K562 (cell line): ENCODE measurements at places on chromosomes 12 and 14.
A peak's percentile ranks its signal among the peaks of the same experiment; 100 is the strongest.

DNA sequence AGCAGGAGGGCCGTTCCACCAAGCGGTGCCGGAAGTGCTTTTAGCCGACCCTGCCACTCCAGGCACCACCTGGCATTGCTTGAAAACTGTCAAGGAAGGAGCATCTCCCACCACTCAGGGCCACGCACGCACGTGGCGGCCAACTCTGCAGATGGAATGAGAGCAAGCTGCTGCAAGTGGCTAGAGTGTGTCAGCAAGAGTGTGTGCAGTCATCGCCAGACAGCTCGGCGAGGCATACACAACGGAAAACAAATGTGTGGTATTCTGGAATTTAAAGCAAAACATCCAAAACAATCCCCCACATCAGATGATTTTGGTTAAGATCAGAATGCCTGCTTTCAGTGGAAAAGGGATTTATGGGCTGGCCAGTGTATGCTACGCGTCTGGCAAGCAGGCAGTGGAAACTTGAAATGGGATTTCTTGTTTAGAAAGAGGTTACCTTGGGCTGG is 11.2 kb downstream of the CD9 start:
- no peaks in the 10 kb centered on the region for H3K4me1 ChIP-seq
- peaks cover 67% of the 10 kb centered on the region for H3K27me3 ChIP-seq
- H3K36me3 ChIP-seq = no peaks in the 10 kb centered on the region
- no peak overlapping the region for H3K4me3 ChIP-seq
- no peak overlapping the region for H3K27ac ChIP-seq

DNA sequence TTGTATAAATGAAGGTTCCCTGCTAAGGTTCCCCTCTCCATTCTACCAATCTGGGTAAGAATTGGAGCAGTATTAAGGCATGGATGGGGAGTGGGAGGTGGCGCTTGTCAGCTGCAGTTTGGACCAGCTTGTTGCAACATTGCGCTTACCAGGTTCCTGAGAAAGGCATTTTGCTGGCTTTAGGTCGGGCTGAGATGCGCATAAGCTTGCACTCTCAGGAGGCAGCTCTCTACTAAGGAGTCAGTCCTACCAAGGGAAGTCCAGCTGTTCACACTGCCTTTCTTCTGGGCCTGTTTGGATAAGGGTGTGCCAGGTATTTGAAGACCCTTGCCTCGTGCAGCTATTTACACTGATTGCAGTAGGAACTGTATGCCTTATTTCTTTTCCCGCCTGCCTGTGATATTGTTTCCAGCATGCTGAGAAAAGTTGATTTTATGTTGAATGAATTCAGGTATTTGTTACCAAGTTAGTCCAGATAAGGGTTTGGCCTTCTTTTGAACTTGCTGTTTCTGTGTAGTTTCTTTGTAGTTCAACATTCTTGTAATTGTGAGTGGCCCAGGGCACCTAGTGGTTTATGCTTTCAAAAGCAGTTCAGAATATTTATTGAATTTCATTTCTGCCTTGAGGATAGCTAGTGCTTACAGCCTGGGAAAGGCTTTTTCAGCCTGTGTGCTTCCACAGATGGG is 2.6 kb downstream of the MLEC start:
- peaks cover 38% of the 10 kb centered on the region for H3K36me3 ChIP-seq
- peaks cover 17% of the 10 kb centered on the region; the same call in 1 of the 2 replicates for H3K4me1 ChIP-seq
- no peak for DNase-seq
- H3K4me3 ChIP-seq = peak overlapping the region; percentile 91

DNA sequence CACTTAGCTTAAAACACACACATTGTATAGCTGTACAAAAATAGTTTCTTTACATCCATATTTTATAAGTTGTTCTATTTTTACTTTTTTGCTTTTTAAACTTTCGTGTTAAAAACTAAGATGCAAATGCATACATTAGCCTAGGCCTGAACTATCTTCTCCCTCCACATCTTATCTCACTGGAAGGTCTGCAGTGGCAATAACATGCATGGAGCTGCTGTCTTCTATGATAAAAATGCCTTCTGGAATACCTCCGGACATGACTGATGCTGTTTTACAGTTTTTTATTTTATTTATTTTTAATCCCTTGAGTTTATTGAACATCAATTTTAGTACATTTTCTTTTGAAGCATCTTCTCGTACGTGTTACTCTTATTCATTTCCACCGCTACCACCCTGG is 112.3 kb upstream of the TSPAN8 start:
- DNase-seq = peak; percentile 18
- H3K27me3 ChIP-seq = no peaks in the 10 kb centered on the region
- H3K4me3 ChIP-seq = no peak overlapping the region
- no peak overlapping the region; the same call in 2 of the 3 replicates for H3K27ac ChIP-seq
- H3K36me3 ChIP-seq = no peaks in the 10 kb centered on the region; the same call in 2 of the 3 replicates

DNA sequence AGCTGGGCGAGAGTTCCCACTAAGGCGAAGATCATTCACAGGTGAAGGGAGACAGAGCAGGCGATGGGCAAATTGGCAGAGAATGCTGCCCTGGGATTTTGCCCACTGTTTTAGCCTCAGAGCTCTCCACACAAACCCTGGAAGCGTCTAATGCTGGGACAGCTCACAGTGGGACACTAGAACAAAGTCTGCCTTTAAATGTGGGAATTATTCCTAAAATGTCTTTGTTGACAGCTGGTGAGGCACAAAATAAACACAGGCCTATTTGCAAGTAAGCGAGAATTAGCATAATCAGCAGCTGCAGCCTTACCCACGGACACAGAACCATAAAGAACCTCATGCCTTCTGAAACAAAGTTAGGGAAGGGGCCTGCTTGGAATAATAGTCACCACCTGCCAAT is 824.5 kb downstream of the AACS start:
- H3K4me3 ChIP-seq = no peak overlapping the region
- no peaks in the 10 kb centered on the region for H3K27me3 ChIP-seq
- no peaks in the 10 kb centered on the region for H3K36me3 ChIP-seq
- DNase-seq = no peak
- no peaks in the 10 kb centered on the region for H3K4me1 ChIP-seq

DNA sequence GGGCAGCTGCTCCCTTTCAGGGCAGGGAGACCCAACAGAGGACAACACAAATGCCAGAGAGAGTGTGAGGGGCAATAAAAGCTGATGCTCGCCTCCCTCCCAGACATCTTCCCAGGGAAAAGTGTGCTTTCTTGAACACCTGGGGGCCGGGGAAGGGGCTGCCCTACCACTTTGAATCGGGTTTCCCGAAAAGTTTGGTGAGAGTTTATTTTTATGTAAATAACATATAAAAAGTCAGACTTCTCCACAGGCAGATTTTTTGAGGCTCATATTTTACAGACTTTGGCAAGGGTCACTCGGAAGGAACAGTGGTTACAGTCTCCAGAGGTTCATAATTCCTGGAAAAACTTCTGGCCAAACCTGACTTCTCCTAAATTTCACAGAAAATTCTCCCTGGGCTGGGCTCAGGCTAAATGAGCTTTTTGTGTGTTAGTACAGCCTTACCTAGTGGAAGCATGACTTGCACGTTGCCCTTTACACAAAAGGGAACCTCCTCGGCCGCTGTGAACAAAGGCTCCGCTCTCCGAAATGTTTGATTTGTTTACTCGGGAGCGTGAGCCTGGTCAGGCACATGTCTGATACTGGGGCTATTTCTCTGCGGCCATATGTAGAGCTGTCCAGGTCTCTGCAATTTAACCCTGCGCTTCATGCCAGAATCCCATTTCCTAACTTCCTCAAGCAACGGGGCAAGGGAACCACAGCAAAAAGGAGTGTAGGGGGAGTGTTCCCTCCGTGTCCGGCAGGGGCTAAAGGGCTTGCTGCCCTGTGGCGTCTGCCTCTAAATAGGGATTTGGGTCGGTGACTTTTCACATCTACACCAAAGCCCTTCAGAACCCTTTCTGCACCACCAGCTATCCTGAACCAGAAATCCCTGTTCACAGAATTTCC is 3.4 kb downstream of the RTL1 start:
- peak; percentile 28 for DNase-seq
- H3K27ac ChIP-seq = peak overlapping the region; percentile 49
- no peak overlapping the region for H3K4me3 ChIP-seq

DNA sequence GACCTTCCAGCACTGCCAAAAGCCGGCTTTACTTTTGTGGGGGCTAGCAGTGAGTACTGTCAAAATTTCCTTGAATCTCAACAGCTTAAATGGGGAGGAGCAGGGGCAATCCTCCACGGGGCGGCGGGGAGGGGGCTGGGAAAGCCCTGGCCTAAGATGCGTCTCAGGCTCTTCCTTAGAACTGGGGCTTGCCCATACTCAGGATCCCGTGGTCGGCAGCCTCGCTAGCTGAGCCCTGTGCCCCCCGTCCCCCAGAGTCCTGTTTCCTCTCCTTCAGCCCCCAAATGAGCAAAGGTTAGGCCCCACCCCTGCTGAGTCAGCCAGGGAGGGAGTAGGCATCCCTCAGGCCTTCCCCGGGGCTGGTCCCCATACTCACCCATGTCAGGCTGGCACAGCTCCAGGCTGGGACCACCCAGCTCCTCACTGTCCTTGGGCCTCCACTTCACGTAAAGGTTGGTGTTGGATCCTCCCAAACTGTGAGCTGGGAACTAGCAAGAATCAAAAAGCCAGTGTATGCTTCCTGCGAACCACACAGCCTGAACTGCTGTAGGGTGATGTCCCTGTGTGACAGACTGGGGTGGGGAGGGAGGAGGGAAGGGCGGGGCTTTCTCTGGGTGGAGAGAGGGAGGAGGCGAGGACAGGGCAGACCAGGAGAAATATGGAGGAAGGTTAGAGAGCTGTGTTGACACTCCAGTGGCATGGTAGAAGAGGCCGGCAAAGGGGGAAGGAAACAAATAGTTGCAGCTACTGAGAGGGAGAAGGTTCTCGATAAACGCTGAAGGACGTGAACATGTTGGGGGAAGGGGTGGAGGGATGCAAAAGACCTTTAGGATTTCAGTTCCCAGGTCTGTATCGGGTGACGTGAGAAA is 5.9 kb upstream of the BAZ2A start:
- peaks cover 38% of the 10 kb centered on the region for H3K4me1 ChIP-seq
- H3K27ac ChIP-seq = peak overlapping the region; percentile 86
- H3K27me3 ChIP-seq = no peaks in the 10 kb centered on the region
- peak overlapping the region; percentile 85 for H3K4me3 ChIP-seq
- H3K36me3 ChIP-seq = peaks cover 38% of the 10 kb centered on the region
- peak; percentile 71 for DNase-seq

GRCh38 chr12:108933949-108934348 is 54.1 kb downstream of the DAO start:
- H3K27ac ChIP-seq = no peak overlapping the region
- H3K36me3 ChIP-seq = no peaks in the 10 kb centered on the region
- DNase-seq = no peak
- H3K4me3 ChIP-seq = no peak overlapping the region
